ENCODE measurements at places on chromosomes 11 and 22.

DNA sequence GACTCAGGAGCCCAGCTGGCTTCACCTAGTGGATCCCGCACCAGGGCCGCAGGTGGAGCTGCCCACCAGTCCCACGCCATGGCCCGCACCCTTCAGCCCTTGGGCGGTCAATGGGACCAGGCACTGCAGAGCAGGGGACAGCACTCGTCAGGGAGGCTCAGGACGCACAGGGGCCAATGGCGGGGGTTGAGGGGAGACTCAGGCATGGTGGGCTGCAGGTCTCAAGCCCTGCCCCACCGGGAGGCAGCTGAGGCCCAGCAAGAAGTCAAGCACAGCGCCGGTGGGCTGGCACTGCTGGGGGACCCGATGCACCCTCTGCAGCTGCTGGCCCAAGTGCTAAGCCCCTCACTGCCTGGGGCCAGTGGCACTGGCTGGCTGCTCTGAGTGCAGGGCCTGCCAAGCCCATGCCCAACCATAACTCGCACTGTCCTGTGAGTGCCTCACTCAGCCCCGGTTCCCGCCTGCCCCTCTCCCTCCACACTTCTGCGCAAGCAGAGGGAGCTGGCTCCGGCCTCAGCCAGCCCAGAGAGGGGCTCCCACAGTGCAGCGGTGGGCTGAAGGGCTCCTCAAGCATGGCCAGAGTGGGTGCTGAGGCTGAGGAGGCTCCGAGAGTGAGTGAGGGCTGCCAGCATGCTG is 111.7 kb upstream of the PGR start:
- DNase-seq: no peak

GRCh38 chr11:12743834-12744449 is 69.7 kb downstream of the TEAD1 start:
- DNase-seq: no peak

DNA sequence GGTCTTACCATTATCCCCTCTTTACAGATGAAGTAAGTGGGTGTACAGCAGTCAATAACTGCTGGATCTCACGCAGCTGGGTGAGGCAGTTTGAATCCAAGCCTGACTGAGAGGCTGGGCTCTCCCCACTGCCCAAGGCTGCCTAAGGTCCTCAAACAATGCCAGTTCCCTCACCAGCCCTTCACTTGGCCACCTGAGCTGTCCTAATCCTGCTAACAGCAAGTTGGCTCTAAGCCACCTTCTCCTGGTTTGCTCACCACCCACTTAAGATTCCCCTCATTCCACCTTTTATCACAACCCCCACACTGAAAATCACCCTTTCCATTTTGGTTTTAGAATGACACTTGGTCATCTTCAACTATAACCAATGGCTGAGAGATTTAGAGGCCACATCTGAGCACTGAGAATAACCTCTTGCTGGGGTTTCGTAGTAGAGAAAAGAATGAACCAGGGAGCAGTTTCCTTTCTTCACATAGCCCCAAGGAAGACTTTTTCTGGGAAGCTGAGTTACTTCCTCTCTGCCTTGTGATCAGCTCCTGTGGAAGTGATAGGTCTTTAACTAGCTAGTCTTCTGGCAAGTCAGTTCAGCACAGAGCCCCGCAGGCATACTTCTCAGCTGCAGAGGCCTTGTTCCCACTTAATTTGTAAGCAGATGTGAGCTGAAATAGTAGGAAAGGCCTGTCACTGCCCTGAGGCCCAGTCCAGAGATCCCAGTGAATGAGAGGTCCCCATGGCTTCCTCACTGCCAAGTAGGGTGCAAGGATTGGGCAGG is 57.8 kb upstream of the TTC12 start:
- DNase-seq: no peak

- DNase-seq: no peak
These were observed 66.0 kb upstream of the FTH1 start for GRCh38 chr11:62033191-62034035.

- DNase-seq: no peak
These were observed 262.2 kb downstream of the BRD1 start for GRCh38 chr22:49565516-49565855.

DNA sequence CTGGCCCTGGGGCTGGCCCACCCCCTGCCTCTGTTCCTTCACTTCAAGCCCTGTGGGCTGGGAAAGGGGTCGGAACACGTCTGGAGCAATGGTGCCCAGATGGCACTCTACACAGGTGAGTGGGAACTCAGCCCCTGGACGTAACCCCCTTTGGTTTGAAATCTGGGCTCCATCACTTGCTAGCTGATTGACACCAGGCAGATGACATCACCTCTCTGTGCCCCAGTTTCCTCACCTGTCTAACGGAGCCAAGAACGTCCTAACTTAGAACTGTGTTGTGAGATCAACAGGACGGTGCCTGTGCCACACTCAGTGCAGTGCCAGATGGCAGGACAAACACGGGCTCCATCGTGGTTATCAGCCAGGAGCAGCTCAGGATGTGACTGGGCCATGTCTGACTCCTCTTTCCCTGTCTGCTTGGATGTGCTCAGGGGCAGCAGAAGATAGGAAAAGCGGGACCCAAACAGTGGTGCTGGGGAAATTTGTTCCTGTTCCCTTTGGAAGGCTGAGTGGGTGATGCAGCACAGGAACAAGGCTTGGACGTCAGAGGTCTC is 24.4 kb downstream of the NPTXR start:
- no peak for DNase-seq

- no peak for DNase-seq
These were observed 75.4 kb upstream of the PPARA start for GRCh38 chr22:46074771-46075551.

- peak; percentile 52 for DNase-seq
These were observed 430 bp downstream of the DDX6 start for GRCh38 chr11:118790357-118791110.

DNA sequence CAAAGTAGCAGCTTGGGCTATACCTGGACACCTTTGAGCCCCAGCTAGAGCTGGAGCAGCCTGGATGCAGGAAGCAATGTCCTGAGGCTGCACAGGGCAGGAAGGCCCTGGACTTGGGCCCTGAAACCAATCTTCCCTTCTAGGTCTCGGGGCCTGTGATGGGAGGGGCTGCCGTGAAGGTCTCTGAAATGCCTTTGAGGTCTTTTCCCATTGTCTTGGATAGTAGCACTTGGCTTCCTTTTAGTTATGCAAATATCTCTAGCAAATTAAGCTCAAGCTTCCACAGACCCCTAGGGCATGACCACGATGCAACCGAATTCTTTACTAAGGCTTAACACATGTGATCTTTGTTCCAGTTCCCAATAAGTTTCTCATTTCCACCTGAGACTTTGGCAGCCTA is 40.0 kb downstream of the LINC01488 start:
- no peak for DNase-seq

DNA sequence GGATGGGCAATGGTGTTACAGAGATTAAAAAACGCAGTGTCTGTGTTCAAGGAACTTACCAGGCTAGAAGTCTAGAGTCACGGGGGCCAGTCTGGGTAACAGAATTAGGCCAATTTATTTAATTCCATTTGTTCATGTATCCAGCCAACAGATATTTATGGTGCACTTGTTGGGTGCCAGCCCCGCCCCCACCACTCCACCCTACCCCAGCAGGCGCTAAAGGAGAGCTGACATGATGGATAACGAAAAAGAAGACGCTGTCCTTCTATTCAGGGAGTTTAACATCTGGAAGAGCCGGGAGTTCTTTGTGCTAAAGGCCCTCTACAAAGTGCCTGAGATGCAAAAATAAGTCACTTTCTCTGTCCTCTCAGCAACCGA is 1.1 kb upstream of the BMAL1 start:
- DNase-seq: peak; percentile 11

GRCh38 chr11:12083380-12083779 is 27.0 kb upstream of the MICAL2 start:
- no peak for DNase-seq

- DNase-seq: no peak
These were observed 221.2 kb upstream of the PLET1 start for GRCh38 chr11:112481893-112482292.

DNA sequence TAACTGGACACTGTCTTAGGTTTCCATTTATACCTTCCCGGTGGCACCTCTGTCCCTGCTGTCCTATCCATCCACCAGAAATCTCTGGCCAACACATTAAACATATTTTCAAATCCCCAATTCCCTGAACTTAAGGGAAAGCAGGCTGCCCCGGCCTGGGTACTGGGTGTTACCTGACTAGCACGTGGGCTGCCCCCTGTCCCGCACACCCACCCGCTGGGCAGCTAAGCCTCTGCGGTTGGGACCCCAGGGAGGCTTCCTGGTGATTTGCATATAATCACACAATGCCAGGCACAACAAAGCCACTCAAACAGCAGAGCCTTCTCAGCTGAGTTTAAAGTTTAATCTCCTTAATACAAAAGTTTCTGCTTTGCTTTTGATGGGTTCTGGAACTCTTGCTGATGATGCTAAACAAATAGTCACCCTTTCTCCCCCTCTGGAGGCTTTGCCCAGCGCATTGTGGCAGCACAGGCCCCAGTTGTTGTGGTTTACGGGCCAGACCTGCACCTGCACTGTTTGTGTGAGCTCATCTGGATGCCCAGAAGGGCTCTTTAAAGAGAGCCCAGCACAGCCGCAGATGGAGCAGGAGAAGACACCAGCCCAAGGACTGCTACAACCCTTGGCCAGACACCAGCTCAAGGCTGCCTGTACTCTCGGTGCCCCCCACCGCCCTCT is 59.9 kb upstream of the POU2AF1 start:
- no peak for DNase-seq

DNA sequence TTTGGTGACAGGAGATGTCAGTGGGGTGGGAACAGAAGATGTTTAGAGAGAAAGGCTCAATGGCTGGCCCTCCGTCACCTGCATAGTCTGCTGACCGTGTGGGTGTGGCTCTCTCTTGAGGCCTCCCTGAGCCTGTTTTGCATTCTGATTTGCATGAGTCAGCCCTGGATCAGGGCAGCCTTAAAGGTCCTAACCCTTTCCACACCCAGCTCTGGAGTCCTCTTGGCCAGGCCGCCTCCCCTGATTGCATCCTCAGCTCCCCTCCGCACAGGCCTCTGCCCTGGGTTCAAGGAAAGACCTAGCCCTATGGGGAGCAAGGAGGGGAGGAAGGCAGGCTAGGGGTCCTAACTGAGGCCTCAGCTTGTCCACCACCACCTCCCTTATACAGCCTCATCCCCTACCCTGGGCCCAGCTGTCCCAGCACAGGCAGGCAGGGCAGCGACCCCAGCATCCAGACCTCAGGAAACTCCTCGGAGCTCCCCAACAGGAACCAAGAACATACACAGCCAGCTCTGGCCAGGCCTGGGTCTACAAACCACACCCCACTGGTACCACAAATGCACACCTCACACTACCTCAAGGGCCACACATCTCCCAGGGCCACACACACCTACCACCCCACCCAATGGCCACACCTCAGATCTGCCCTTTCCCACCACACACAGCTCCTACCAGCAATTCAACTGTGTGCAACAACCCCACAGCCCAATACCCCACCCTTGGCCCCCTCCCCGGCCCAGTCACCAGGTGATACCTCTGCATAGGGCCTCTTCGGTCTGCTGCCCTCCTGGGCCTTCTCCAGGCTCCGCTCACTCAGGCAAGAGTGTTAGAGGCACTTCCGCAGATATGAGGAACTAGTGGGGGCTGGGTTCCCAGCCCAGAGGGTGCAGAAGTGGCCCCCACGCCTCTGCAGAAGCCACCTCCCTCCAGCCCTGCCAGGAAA is 13.7 kb downstream of the ARAP1 start:
- DNase-seq: no peak

GRCh38 chr11:57083641-57084385 is 95.1 kb downstream of the OR5AK2 start:
- no peak for DNase-seq

DNA sequence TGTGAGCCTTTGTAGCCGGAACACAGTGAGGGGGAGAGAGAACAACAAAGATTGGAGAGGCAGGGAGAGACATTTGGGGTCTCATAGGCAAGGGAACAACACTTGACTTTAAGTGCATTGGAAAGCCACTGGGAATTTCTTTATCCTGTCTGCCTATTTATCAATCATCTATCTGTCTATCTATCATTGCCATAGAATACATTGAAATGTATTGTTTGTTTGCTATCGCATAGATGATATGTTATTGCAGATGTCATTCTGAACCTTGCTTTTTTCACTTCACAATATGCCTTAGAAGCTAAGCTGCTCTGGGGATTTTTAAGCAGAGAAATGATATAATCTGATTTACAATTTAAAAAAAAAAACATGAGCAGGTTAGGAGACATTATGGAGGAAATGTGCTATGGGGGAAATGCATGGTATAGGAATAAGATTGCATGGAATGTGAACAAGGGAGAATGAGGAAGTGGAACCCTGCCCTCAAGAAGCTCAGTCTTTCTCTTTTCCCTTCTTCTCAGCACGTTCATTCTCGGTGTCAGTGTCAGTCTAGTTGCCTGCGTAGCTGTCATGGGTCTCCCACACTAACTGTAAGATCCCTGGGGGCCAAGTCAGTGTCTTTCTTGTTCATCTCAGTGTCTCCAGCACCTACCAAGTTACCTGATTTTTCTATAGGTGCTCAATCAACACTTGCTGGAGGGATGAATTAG is 158.7 kb upstream of the ARHGAP20 start:
- no peak for DNase-seq

GRCh38 chr22:17090550-17090949 is 5.8 kb downstream of the IL17RA start:
- no peak for DNase-seq
